ENCODE measurements at places on chromosomes 12 and 14.

GRCh38 chr14:95885278-95885677, 8.6 kb downstream of the TUNAR start:
- no peak for DNase-seq

DNA sequence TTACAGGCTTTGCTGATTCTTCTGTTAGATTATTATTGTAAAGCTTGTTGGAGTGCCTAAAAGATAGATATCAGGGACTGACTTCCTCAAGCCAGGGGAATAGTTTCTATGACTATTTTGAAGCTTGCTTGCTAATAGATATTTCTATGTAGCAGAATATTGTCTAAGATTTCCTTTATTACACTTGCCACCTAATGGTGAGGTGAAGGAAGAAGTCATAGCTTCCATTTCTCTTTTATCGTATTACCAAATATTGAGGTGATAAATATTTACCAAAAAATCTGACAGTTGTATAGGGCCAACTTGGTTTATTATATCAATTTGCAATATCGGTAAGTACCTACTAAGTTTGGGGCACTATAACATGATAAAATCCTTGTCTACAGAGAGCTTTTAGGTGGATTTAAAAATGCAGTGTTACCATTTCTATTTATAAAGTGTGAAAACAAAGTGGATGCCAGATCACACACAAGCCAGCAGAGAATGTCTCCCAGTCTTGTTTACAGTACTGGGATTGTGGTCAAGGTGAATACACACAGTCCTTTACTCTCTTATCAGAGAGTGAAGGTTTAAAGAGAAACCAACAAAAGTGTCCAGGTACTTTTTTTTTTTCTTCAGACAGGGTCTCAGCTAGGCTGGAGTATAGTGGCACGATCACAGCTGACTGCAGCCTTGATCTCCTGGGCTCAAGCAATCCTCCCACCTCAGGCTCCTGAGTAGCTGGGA, 137.9 kb downstream of the IGF1 start:
- DNase-seq: no peak

GRCh38 chr14:23653051-23653450, 16.9 kb downstream of the DHRS2 start:
- no peak for DNase-seq

DNA sequence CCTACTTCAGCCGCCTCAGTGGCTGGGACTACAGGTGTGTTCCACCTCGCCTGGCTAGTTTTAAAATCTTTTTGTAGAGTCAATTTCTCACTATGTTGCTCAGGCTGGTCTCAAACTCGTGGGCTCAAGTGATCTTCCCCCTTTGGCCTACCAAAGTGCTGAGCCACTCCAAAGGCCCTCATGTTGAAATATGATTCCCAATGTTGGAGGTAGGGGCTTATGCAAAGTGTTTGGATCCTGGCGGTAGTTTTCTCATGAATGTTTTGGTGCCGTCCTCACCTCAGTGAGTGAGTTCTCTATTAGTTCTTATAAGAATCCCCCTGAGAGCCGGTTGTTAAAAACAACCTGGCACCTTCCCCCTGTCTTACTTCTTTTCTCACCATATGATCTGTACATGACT, 784.6 kb downstream of the TMTC2 start:
- no peak for DNase-seq

DNA sequence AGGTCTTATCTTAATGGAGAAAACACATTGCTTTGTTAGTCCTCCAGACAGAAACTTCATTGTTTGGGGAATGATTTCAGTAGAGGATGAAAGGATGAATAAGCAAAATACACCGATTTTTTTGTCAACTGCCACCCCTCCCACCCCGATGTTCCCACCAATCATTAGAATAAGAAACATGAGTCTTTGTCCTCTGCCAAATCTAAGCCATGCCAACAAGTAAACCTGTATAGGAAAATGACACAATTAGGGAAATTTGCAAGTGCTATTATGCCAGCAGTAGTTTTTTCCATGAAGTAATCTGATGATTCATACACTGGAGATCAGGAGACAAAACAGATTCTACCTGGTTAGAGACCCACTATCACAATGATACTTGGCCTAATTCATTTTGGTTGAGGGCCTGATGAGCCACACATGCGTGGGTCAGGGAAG, 35.9 kb downstream of the FLRT2 start:
- DNase-seq: no peak

DNA sequence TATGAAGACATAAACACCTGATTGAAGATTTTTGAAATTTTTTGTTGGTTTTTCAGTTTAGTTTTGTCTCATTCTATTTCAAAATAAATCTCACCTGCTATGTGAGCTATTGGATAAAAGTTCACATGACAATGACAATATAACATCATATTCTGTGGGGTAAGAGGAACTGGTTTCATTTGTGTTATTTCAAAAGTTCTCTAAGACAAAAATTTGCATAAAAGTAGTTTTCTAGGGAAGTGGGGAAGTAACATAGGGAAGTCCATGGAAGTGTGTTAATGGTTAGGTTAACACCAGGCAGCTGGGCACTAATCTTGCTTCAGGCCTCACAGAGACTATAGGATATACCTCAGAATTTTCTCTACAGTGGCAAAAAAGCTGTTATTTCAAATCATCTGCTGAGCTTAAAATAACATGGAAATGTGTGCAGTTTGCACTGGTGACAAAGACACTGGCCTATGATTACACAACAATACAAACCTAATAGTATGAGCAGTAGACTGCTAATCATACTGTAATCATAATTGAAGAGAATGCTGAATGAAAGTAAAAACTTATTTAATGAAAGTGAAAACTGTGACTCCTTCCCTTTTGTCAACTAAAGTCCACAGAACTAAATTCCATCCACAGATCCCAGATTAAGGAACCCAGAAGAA, 710.6 kb upstream of the TMEM132C start:
- no peak for DNase-seq

- no peak for DNase-seq
Observed at GRCh38 chr14:79077096-79077495, 906.9 kb downstream of the NRXN3 start.

GRCh38 chr12:818733-819132, 66.4 kb downstream of the WNK1 start:
- DNase-seq: no peak

DNA sequence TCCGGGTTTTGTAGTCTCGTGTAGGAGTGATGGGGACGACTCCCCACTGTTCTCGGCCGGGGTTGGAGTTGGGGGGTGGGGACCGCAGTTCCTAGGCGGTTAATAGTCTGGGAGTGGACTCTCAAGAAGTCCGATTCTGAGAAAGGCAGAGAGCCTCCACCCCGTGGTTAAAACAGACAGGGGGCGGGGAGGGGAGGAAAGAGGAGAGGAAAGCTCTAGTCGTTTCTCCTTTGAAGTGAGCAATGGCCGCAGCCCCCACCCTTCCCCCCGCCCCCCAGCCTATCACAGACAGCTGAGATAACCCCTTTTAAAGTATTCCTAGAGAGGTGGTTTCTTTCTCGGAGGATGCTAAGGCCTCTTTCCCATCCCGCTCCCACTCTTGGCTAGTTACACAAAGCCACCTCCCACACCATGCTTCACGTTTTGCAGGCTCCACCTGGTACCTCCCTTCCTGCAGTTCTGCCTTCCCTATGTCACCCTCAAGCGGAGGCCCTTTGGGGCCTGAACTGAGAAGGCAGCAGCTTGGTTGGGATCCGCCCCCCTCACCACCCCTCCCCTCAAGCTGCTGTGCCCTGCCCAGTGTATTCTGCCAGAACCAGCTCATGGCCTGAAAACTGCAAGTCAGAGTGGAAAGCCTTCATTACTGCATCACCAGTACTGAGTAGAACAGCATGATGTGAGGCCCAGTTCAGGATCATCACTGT, 853 bp downstream of the USP5 start:
- no peak for DNase-seq

- DNase-seq: no peak
Observed at GRCh38 chr12:43733687-43734086, 24.9 kb downstream of the PUS7L start.

DNA sequence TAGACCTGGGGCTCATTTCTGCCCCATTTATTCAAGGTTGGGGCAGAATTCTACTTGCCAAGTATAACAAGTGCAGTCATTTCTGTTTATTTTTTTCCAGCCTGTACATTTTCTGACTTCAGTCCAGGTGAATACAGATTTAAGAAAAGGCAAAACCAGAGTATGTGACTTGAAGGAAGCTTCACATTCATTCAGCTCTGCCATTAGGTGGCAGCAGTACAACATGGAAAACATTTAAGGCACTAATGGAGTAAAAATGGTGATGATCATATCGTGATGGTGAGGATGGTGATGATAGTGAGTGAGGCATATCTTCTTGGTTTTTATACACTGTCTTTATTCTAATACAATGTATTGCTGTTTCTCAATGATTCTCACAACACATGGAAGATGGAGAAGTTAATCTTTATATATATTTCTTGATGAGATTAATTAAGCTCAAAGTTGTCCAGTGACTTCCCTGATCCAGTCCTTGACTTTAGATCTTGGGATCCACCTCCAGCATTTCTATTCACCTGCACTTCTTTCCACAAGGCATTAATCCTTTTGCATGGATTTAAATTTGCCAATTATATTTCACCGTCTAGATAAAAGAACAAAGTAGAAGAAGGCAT, 176.7 kb upstream of the SEL1L start:
- DNase-seq: no peak

GRCh38 chr14:66141733-66142132, 344.4 kb upstream of the CCDC196 start:
- no peak for DNase-seq

- DNase-seq: no peak
Observed at GRCh38 chr12:95611676-95612309, 60.5 kb upstream of the USP44 start.

- DNase-seq: no peak
Observed at GRCh38 chr14:24145690-24146452, 539 bp downstream of the PSME2 start.

- DNase-seq: no peak
Observed at GRCh38 chr12:81167694-81168093, 89.8 kb downstream of the ACSS3 start.
